ENCODE measurements at places on chromosomes 4 and X.

- peak; percentile 28 for DNase-seq
These were observed 97.4 kb downstream of the PHKA2 start for GRCh38 chrX:18886344-18887161.

DNA sequence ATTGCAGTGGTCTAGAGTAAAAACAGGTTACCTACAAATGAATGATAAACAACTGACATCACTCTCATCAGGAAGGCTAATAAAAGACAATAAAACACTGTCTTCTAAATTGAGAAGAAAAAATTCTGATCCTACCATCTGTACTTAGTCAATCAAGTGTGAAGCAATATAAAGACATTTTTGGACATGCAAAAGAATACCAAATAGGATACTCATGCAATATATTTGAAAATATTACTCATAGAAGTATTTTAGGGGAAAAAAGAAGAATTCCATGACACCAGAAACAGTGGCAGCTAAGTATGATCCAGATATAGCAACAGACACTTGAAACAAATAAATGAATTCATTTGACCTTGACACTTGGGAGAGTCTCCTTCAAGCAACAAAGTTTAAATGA lies 63.8 kb upstream of the FAM120C start:
- DNase-seq: no peak

DNA sequence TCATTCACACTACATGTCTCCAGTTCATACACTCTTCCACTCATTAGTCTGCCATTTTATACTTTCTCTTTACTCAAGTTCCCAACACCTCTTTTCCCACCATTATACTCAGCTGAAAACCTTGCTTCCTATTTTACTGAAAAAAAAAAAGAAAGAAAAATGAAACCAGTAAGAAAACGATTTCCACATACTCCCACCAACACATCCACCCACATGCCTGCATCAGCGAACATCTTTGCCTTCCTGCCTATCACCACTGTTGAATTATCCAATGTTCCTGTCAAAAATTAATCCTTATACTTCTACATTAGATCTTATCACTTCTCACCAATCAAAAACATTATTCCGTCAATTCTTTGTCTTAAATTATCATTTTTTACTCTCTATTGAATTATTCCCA lies 188.1 kb upstream of the FAM241A start:
- DNase-seq: no peak

GRCh38 chrX:47191331-47191730 lies 2.3 kb upstream of the UBA1 start:
- DNase-seq: peak; percentile 51

- DNase-seq: no peak
These were observed 283.6 kb downstream of the FRMPD4 start for GRCh38 chrX:12421918-12422317.

DNA sequence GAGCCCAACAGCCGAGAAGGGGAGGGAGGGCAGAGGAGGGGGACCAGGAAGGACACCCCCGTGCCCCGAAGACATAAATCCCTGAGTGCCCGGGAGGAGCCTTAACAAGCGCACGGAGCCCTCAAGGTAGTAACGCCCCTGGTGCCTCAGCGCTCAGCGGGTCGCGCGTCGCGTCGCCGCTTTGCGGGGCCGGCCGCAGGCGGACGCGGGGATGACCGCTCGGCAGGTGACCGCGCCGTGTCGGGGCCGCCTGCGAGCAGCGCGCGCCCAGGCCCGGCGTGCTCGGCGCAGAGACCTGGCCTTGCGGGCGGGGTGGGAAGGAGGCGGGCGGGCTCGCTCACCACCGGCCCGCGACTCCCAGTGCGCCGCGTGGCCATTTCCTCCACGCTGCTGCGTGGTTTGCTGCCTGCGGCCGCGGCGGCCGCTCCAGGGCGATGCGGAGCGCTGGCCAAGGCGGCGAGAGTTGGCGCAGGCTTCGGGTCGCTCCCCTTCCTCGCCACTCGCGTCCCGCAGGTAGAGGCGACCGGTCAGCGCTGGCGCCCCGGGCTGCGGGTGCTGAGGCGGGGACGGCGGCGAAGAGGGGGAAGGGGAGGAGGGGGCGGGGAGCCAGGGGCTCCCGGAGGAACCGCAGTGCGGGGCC lies 632 bp downstream of the CCSER1 start:
- DNase-seq: no peak

DNA sequence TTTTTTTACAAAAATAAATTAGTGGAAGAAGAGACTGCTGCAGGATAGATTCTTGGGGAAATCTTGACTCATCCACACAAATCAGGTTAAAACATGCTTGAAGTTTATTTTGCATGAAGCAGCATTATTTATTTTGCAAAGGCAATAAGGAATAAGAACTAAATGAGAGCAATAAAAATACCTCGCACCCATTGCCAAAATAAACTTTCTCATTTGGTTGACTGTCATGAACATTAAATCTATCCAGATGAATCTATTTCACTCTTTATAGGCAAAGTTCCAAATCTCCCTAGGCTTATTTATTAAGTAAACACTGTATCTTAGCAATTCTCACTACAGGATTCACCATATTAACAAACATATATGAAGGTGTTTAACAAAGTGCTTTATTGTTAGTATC lies 58.9 kb downstream of the HOPX start:
- DNase-seq: no peak

DNA sequence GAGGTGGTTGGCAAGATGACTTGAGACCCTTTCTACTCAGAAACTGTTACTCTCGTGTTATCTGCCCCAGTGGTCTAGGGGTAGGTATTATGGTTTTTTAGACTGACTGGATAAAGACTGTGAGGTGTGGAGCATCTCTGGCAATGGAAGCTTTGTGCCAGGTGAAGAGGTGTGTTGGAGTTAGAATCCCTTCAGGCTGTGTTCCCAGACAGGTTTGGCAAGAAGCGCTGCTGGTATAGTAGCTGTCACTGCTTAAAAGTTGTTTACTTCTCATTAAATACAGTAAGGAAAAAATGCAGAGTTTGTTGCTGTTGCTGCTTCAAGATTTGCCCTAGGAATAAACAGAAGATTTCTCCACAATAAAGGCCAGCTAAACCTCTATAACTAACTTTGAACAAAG lies 35.3 kb downstream of the AREG start:
- DNase-seq: no peak

- DNase-seq: no peak
These were observed 314.0 kb downstream of the GALNTL6 start for GRCh38 chr4:172127168-172127567.

GRCh38 chr4:98865059-98865458 lies 63.9 kb downstream of the EIF4E start:
- no peak for DNase-seq

GRCh38 chr4:38926896-38927295 lies 59.3 kb downstream of the FAM114A1 start:
- no peak for DNase-seq

- DNase-seq: no peak
These were observed 92.7 kb downstream of the TBL1X start for GRCh38 chrX:9557521-9557920.

DNA sequence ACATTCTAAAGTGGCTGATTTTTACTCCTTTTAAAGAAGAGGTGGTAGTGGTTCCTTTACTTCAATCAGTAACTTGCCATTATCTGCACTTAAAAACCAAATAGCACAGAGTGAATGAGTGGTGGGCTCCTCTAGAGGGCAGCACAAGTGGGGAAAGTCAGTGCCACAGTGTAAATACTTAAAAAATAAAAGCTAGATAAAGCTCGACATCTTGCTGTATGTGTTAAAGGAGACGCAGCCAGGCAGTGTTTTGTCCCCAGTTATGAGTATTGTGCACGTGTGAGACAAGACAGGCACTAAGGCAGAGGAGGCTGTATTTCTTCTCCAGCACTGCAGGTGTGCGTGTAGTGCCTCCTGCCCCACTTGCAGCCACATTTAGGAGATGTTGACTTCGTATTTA lies 24.6 kb downstream of the NAP1L5 start:
- no peak for DNase-seq

- no peak for DNase-seq
These were observed 179.0 kb downstream of the SPCS3 start for GRCh38 chr4:176498617-176499256.

GRCh38 chr4:146960634-146961033 lies 15.0 kb upstream of the TTC29 start:
- no peak for DNase-seq

- DNase-seq: no peak
These were observed 14.1 kb downstream of the PDS5A start for GRCh38 chr4:39963656-39964055.

GRCh38 chrX:12985331-12985730 lies 10.4 kb downstream of the TMSB4X start:
- DNase-seq: no peak

- DNase-seq: no peak
These were observed 41.3 kb downstream of the CPLX1 start for GRCh38 chr4:784401-785331.

DNA sequence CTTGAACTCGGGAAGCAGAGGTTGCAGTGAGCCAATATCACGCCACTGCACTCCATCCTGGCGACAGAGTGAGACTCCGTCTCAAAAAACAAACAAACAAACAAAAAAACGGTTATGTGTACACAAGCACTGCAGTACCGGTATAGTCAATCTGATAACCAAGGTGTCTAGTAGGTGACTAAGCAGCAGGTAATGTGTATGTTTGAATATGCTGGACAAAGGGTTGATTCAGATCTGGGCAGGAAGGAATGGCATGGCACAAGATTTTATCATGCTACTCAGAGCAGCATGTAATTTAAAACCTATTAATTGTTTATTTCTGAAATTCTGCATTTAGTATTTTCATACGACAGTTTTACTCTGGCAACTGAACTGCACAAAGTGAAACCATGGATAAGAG lies 41.7 kb downstream of the MAGEC1 start:
- DNase-seq: no peak

DNA sequence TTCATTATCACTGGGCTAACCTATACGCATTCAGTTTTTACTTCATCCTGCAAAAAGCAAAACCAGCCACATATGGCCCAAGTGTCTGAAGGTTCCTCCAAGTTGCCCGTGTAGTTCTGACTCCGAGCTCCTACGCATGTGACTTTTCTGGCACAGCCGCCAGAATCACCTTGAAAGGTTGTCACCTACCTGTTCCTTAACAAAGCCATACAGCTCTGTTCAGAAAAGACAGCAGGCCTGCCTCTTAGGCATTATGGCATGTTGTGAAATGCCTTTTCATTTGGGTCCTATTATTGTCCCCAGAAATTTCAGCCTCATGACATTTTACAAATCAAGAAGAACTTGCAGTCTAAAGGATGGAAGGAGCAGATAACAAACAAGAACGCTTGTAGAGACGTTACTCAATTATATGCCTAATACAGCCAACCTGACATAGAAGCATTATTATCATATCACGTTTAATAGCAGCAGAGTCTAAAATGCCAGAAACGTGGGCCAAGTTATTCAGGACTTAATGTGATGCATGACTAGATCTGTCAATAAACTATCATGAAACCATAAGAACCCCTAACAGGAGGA lies 118.5 kb downstream of the RBM47 start:
- DNase-seq: no peak

GRCh38 chr4:129839687-129840086 lies 743.7 kb downstream of the C4orf33 start:
- DNase-seq: no peak

- DNase-seq: no peak
These were observed 82.9 kb downstream of the NFKB1 start for GRCh38 chr4:102584091-102584490.

- DNase-seq: peak; percentile 27
These were observed 159.1 kb downstream of the NSUN7 start for GRCh38 chr4:40908702-40909362.

DNA sequence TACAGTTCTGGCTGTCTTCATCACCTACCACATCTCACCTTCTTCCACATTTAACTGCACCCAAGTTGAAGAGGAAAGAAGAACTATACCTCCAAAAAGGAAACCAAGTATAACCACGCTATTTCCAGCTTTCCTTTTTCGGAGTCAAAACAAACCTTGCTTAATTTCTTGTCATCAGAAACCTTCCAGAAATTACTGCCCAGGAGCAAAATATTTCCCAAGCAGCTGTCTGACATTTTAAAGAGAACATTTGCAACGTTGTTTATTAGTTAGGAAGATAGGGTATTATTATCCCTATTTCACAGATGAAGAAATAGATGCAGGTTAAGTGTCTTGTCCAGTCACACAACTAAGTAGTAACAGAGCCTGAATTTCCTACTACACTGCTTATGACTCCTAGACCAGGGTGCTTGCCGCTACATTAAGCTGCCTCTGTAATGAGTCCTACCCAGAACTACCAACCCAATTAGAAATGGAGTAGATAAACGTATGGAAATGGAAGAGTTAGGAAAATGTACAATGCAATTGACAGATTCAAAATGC lies 2.2 kb upstream of the ACSL4 start:
- no peak for DNase-seq

DNA sequence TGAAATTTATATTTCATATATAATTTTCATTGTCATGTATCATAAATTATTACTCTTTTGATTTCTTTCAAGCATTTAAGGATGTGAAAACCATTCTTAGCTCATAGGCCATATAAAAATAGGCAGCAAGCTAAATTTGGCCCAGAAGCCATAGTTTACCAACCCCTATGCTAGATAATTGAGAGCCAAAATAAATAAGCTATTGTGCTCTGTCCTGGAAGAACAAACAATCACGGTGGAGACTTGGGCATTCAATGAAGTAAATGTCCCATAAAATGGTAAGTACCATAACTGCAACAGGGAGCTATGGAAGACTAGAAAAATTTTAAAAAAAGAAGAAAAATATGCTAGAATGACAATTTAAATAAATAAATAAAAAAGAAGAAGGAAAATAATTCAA lies 60.9 kb upstream of the PACRGL start:
- DNase-seq: no peak

DNA sequence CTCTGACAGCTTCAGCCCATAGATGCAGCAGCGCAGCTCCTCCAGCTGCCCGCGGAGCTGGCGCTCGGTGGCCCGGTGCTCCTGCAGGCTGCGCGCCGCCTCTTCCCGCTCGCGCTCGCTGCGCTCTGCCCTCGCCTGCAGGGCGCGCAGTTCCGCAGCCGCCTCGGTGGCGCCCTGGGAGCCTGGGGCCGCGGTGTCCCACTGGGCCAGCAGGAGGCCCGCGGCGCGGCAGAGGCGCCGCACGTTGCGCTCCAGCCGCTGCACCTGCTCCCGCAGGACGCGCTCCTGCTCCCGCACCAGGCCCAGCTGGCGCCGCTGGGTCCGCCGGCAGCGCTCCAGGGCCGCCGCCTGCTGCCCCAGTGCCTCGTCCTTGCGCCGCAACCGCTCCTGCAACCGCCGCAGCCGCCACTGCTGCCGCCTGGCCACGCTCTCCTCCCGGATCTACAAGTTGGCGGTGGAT lies 10.1 kb downstream of the C4orf50 start:
- DNase-seq: no peak

- DNase-seq: no peak
These were observed 131.0 kb downstream of the ATXN3L start for GRCh38 chrX:13188731-13189309.
